ENCODE measurements at places on chromosomes 16 and 17.

DNA sequence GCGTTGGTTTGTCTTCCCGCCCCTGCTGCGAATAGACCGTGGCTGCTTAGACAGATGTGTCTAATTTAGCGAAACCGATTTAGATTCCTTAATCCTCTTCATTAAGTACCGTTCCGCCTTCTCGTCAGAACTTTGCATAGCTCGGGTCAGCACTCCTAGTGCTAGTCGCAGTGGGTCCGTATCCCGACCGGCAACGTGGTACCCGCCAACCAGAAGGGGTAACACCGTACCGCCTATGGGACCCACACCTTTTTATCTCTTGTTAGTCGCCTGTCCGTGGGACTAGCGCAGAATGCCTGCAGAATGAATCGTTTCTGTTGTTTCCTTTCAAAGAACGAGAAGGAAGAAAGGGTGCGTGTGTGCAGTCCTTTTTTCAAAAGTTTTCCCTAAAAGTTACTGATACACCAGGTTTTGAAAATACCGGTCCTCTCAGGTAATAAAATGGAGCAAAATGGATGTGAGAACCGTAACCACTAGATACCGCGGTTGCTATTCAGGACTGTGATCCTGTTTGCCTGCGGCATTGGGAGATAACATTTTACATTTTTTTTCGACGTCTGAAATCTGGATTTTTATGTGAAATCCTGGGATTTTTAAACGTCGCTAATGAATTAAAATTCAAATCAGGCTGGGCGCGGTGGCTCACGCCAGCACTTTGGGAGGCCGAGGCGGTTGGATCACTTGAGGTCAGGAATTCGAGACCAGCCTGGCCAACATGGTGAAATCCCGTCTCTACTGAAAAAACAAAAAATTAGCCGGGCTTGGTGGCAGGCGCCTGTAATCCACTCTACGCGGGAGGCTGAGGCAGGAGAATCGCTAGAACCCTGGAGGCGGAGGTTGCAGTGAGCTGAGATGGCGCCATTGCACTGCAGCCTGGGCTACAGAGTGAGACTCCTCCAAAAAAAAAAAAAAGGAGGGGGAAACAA lies 998 bp upstream of the SRSF1 start:
- no peak for DNase-seq

- DNase-seq: no peak
These were observed 20.4 kb downstream of the PRCD start for GRCh38 chr17:76560036-76560876.

- no peak for DNase-seq
These were observed 71.9 kb downstream of the KIF2B start for GRCh38 chr17:53894591-53894990.

DNA sequence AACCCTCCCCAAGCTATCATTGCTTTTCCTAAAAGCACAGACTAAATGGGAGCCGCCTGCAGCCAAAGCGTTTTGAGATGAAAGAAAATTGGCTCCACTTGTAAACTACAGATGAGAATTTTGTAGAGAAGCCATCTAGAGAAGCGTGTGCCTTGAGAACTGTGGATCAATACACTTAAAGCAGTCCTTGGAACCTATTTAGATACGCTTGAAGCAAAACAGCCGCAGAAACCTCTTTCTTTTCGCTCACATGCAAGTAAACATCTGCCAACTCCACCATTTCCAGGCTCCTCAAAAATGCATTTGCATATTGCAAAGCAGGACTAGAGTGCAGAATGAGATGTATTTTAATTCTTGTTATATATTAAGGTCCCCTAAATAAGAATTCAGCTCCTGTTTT lies 13.1 kb downstream of the KIAA0513 start:
- no peak for DNase-seq

GRCh38 chr17:81552244-81553017 lies at the start of gene FAAP100:
FAAP100 (minus strand) TSS chr17:81552353; CDS start chr17:81552330, 23 bp downstream.
- DNase-seq: peak; percentile 88

GRCh38 chr16:86680162-86680561 lies 101.8 kb downstream of the FOXL1 start:
- no peak for DNase-seq

DNA sequence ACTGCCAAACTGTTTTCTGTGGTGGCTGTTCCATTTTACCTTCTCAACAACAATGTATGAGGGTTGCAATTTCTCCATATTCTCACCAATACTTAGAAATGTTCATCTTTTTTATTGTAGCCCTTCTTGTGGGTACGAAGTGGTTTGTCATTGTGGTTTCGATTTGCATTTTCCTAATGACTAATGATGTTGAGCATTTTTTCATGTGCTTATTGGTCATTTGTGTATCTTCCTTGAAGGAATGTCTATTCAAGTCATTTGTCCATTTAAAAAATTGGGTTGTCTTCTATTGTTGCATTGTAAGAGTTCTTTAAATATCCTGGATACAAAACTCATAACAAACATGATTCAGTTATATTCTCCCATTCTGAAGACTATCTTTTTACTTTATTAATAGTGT lies 47.5 kb upstream of the CCL2 start:
- no peak for DNase-seq

- DNase-seq: no peak
These were observed 15.2 kb downstream of the CLTC start for GRCh38 chr17:59634632-59635541.

GRCh38 chr17:61632826-61633225 lies 41.8 kb upstream of the NACA2 start:
- no peak for DNase-seq

DNA sequence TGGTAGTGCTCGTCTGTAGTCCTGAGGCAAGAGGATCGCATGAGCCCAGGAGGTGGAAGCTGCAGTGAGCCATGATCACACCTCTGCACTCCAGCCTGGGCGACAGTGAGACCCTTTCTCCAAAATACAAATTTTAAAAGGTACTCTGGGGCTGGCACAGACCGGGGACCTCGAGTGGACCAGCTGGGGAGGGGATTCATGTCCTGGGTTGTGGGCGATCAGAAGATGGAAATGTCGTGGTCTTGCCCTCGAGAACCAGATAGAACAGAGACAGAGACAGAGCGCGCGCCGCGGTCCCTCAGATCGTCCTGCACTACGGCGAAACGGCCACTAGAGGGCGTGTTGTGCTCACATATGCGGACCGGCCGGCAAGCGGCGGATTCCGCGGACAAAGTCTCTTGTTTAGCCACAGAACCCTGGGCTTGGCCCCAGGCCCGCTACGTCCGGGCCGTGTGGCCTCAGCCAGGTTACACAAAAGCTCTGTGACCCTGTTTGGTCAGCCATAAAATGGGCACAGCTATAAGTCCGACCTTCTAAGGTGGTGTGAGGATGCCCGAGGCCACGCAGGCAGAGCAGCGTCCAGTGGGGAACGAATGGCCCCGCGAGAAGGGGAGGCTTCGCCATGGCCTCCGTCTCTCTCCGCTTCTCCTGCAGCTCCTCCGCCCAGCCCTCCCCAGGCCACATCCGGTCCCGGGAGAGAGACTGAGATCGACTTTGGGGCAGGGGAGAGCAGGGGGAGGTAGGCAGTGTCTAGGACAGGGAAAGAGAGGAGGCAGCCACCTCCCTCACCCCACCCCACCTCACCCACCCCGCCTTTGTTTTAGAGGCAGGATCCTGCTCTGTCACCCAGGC lies 14.6 kb upstream of the SBK1 start:
- DNase-seq: peak; percentile 83

- DNase-seq: no peak
These were observed 30.9 kb downstream of the CBLN1 start for GRCh38 chr16:49250689-49251088.

DNA sequence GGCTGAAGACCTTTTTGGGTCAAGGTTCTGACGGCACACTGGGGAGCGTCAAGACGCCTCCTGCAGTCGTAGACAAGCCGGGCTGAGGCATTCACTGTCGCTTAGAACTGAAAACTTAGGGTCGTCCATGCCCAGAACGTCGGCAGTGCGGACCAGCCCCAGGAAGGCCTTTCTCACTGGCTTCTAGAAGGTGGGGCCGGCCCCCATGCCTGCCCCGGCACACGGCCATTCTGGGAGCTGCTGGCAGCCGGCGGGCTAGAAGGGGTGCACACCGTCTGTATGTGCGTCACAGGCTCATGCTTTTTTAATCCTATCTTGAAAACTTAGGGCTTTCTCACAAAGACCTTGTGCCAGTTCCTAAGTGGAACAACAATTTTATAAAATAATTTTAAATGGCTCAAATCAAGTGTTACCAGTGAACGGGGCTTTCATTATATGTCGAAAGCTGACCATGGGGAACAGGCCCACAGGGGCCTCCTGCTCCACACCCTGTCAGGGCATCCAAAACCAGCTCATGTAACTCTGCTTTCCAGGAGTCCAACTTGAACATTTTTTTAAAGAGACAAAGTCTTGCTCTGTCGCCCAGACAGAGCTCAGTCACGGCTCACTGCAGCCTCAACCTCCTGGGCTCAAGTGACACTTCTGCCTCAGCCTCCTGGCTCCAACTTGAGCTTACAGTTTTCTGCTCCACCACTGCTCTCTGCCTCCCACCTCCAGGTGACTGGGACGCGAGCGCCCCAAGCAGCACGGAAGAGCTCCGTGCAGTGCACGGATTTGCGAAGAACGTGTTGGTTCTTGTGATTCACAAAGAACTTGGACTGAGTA lies 111.2 kb downstream of the ANKRD11 start:
- DNase-seq: no peak

DNA sequence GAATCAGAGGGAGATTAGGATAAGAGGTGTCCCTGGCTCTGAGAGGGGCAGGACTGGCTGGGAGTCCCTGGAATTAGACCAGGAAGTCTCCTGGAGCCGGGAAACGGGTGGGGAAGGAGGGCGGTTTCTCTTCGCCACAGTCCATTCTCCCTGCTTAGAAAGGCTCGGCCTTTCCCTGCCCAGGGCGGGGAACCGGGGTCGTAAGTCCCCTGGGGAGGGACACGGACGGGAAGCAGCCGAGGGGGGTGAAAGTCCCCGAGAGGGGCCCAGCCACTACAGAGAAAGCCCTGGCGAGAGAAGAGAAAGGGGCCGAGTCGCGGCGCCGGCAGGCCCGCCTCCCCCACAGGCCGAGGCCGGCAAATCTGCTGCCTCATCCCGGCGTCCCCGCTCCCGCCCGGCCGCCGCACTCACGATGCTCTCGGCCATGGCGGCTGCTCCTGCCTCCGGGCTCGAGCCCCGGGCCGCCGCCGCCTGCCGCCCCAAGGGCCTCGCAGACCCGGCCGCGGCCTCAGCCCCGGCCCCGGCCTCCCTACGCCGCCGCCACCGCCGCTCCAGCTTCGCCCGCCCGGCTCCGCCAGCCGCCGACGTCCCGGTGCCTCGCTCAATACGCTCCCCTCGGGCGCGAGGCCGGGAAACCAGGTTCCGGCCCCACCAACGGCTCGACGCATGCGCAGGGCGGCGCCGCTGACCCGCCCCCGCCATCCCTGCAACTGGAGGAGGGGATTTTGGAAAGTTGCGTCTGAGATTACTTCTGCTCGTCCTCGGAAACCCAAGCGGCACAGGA lies at the start of the genes NPLOC4 and TSPAN10:
Gene NPLOC4, minus strand, starts transcription at position 608 of the 784 bp plus-strand sequence. Its CDS starts 182 bp downstream, at position 426.
Gene TSPAN10, plus strand, starts transcription at position 692 of the 784 bp plus-strand sequence. CDS start 5,217 bp downstream, outside the sequence.
- DNase-seq: peak; percentile 89

GRCh38 chr16:8108991-8109509 lies 481.3 kb downstream of the TMEM114 start:
- peak; percentile 1 for DNase-seq
